ENCODE measurements at places on chromosomes 4 and X.

- no peaks in the 10 kb centered on the region for H3K4me1 ChIP-seq
- no peaks in the 10 kb centered on the region for H3K36me3 ChIP-seq
- no peaks in the 10 kb centered on the region for H3K27me3 ChIP-seq
- H3K27ac ChIP-seq = no peak overlapping the region
- no peak overlapping the region for H3K4me3 ChIP-seq
Measured at GRCh38 chr4:8071766-8072165, 86.8 kb downstream of the ABLIM2 start.

- DNase-seq = no peak
- H3K27me3 ChIP-seq = no peaks in the 10 kb centered on the region
- H3K4me3 ChIP-seq = no peak overlapping the region
- no peaks in the 10 kb centered on the region for H3K4me1 ChIP-seq
- H3K27ac ChIP-seq = no peak overlapping the region
Measured at GRCh38 chr4:4311193-4311592, 21.1 kb downstream of the ZBTB49 start.

DNA sequence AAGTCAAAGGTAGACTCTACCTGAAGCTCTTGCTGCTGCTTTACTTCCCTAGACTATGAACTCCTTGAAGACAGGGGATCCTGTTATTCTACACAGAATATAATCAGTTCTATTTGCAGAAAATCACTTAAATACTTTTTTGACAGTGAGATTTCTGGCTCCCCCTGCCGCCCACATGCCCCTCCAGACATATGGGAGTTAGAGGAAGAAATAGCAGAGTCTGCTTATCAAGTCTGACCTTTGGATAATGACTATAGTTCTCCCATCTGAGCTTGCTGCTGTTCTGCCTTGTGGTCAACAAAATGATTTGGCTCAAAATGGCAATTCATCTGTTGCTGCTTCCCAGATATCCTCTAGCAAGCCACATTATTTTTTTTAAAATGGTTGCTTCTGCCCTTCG is 101.1 kb downstream of the ENOX2 start:
- H3K4me1 ChIP-seq = no peaks in the 10 kb centered on the region
- H3K36me3 ChIP-seq = no peaks in the 10 kb centered on the region
- H3K27me3 ChIP-seq = no peaks in the 10 kb centered on the region

GRCh38 chrX:95076449-95076848 is 1402.4 kb downstream of the FAM133A start:
- H3K27me3 ChIP-seq = no peaks in the 10 kb centered on the region
- no peak for DNase-seq
- no peak overlapping the region for H3K27ac ChIP-seq
- H3K4me1 ChIP-seq = no peaks in the 10 kb centered on the region
- no peaks in the 10 kb centered on the region for H3K36me3 ChIP-seq
- H3K4me3 ChIP-seq = no peak overlapping the region

DNA sequence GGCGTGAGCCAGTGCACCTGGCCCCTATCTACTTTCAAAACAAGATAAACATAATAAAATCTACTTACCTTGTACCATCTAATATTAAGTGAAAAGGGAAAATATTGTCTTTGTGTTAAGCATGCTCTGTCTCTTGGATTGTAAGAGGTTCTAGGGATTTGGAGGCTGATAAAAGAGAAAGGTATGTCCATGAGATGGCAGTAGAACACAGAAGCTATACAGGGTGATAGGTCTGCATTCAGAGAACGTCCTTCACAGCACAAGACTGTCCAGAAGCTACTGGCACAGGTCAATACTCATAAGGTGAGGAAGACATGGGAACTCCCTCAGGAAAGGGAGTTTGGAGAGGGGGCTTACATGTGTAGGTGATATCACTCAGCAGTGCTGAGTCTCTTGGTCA is 135.5 kb downstream of the TMEM47 start:
- no peak overlapping the region for H3K4me3 ChIP-seq
- no peak overlapping the region for H3K27ac ChIP-seq
- H3K27me3 ChIP-seq = no peaks in the 10 kb centered on the region
- no peak for DNase-seq
- no peaks in the 10 kb centered on the region for H3K4me1 ChIP-seq
- no peaks in the 10 kb centered on the region for H3K36me3 ChIP-seq

- no peaks in the 10 kb centered on the region for H3K36me3 ChIP-seq
- no peaks in the 10 kb centered on the region for H3K27me3 ChIP-seq
- no peak for DNase-seq
- no peak overlapping the region for H3K4me3 ChIP-seq
- no peak overlapping the region for H3K27ac ChIP-seq
- H3K4me1 ChIP-seq = no peaks in the 10 kb centered on the region
Measured at GRCh38 chrX:52216541-52216940, 31.9 kb downstream of the MAGED4 start.

DNA sequence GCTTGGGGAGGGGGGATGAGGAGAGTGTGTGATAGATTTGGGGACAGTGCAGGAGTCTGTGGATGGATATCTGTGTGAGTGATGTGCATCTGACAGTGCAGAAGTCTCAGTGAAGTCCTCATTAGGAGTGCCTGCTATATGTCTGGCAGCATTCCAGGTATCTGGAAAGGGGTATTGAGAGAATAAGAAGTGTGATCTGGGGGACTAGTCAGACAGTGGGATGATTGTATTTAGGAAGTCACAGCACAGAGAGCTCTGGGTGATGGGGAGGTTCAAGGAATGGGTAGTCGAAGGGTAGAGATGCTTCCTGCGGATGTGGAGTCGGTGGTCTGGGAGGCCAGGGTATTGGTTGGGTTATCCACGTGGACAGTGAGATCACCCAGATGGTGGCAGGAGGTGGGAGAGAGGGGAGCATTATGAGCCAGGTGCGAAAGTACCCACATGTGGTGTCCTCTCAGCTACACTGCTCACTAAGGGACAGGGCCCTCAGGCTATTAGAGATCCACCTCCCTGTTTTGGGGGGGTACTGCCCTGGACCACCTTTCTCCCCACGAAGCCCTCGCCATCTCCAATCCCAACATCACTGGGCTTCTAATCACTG is 9.8 kb downstream of the MAGED2 start:
- no peaks in the 10 kb centered on the region for H3K4me1 ChIP-seq

- no peaks in the 10 kb centered on the region for H3K36me3 ChIP-seq
- H3K4me1 ChIP-seq = no peaks in the 10 kb centered on the region
- DNase-seq = no peak
- no peaks in the 10 kb centered on the region for H3K27me3 ChIP-seq
- no peak overlapping the region for H3K4me3 ChIP-seq
Measured at GRCh38 chrX:1679238-1679637, 64.4 kb downstream of the ASMT start.

GRCh38 chrX:104427073-104427472 is 138.9 kb upstream of the IL1RAPL2 start:
- no peak overlapping the region for H3K4me3 ChIP-seq
- peaks cover 57% of the 10 kb centered on the region for H3K27me3 ChIP-seq
- H3K36me3 ChIP-seq = no peaks in the 10 kb centered on the region
- no peak for DNase-seq

DNA sequence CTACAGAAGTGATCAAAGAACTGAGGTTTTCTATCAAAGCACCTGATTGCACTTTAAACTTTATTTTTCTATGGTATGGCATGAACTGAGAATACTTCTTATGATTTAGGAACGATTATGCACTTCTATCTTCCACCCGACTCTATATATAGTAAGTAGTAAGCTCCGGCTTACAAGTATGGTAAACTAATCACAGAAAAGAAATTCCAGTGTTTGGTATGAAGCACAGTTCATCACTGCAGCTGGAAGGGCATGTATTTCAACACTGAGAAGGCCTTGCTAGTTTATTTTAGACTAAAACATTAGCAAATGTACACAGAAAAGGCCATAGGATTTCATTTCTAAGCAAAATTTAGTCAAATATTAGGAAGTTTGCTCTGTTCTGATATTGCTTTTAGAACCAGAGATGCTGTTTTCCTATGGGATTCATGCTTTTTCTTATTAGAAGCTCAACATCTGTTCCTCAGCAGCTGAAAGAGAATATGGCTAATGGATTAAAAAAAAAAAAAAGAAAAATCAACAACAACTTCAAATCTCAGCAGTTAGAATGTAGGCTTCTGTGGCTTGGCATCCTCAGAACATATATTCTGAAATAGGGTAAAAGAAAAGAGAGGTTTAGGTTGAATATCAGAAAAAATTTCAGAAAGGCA is 273.5 kb downstream of the C4orf33 start:
- H3K27me3 ChIP-seq = no peaks in the 10 kb centered on the region
- no peak for DNase-seq
- H3K36me3 ChIP-seq = no peaks in the 10 kb centered on the region
- no peak overlapping the region for H3K4me3 ChIP-seq

DNA sequence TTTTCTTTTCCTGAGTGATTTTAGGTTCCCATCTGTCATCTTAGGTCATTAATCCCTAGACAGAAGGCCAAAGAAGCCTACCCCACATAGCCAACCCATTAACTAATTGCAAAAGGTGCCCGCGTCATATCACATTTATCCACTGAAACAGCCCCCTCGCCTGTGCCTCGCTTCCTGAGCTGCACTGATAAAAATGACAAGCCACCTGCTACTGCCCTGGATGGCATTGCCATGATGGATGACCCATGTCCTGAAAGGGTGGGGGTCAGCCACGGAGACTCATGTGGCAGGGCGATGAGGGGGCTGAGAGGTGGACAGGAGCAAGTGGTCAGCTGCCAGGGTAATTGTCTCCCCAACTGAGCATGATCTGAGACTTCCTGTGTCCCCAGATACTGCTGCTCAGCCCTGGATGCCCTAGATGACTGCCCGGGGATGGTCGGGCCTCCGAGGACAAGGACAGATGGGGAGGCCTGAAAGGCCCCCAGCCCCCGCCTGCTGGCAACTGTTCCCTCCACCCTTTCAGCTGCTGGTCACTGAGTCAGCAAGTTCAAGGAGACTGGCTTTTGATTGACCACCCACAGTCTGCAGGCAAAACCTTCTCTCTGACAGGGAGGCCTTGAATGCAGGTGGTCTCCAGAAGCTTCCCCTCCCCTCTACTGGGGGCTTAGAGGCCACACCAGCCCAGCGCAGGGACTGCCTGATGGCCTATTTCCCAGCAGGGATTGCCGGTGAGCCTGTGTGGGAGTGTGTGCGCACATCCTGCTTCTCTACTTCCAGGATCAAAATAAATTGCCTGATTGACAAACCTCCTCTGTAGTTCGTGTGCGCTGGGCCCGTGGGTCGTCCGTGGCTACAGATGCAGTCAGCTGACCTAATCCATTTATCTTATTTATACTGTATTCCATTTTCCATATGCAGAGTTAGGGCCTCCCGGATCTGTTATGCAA is 496.3 kb downstream of the BCOR start:
- no peaks in the 10 kb centered on the region for H3K4me1 ChIP-seq
- no peaks in the 10 kb centered on the region for H3K36me3 ChIP-seq
- DNase-seq = no peak
- no peak overlapping the region for H3K27ac ChIP-seq
- peaks cover 54% of the 10 kb centered on the region for H3K27me3 ChIP-seq

- no peak overlapping the region for H3K4me3 ChIP-seq
- no peak for DNase-seq
- no peaks in the 10 kb centered on the region for H3K27me3 ChIP-seq
- H3K36me3 ChIP-seq = no peaks in the 10 kb centered on the region
Measured at GRCh38 chrX:45748369-45748774, 547.7 kb upstream of the DIPK2B start.

DNA sequence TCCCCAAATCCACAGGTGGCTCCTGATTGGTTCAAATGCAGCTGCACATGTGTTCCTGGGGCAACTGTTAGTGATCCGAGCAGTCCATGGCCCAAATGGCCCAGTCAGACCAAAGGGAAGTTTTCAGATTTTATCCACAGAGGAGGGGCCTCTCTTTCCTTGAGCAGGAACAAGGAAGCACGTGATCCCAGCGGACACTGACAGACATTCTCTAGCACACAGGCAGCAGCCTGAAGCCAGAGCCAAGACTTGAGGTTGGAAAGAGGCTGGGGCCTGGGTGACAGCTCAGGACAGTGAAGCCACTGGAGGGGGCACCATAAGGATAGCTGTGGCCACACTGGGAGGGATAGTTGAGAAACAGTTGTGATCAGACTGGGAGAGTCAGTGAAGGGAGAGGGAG is 3.5 kb upstream of the ZFP92 start:
- no peaks in the 10 kb centered on the region for H3K4me1 ChIP-seq
- H3K27ac ChIP-seq = no peak overlapping the region
- no peak overlapping the region for H3K4me3 ChIP-seq
- DNase-seq = no peak
- H3K27me3 ChIP-seq = no peaks in the 10 kb centered on the region
- H3K36me3 ChIP-seq = no peaks in the 10 kb centered on the region

- no peaks in the 10 kb centered on the region for H3K27me3 ChIP-seq
- no peak overlapping the region for H3K27ac ChIP-seq
- DNase-seq = no peak
- no peaks in the 10 kb centered on the region for H3K4me1 ChIP-seq
Measured at GRCh38 chr4:158649111-158649680, 22.5 kb downstream of the C4orf46 start.

DNA sequence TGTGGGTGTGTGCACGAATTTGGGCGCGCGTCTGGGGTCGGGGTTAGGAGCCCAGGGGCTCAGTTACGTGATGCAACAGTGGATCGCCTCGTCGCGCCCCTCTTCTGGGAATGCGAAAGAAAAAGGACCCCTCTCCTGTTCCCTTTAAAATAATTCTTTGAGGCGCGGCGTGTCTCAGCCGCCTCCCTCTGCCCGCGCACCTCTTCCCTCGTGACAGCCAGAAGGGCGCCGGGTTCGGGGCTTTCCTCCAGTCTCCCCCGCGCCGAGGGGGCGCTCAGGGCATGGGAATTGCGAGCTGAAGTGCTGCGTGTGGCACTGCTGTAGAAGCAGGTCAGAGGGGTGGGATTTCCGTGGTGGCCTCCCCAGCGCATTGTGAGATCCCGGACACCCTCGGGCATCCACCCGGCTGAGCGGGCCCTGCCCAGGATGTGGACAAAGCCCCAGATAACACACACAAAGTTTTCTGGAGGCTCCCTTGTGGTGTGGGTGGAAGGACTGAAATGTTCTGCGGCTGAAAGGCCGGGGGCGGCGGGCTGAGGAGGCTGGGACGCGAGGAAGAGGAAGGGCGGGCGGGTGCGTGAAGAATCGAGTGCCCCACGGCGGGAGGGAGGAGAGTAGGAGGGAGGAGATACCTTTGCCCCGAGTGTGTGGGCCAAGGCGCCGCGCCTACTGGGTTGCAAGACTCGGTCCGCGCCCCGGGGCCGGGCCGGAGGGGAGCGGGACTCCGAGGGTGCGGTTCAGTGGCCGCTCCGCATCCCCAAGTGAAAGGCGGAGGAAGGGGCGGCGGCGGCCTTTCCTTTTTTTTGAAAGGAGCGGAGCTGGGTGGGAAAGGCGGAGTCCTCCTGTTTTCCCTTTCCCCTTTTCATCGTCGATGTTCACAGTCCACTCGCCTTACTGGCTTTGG is 752 bp downstream of the SEPTIN11 start:
- DNase-seq = no peak
- H3K36me3 ChIP-seq = no peaks in the 10 kb centered on the region
- peak overlapping the region; percentile 89 for H3K27ac ChIP-seq
- H3K4me1 ChIP-seq = no peaks in the 10 kb centered on the region
- H3K4me3 ChIP-seq = peak overlapping the region; percentile 74
- H3K27me3 ChIP-seq = no peaks in the 10 kb centered on the region

DNA sequence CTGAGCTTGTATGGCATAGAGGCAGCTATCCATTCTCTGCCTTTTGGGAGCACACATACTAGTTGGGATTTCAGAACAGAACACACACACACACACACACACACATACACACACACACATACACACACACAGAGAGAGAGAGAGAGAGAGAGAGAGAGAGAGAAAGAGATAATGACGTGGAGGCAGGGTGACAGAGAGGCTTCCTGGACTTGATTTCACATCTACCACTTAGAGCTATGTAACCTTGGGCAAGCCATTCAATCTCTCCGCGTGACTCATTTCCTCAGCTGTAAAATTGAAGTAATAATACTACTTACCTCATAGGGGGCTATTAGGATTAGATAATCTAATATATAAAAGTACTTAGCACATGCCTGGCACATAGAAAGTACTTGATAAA is 12.3 kb upstream of the GRIA3 start:
- no peaks in the 10 kb centered on the region for H3K36me3 ChIP-seq
- no peak overlapping the region for H3K27ac ChIP-seq
- H3K4me3 ChIP-seq = no peak overlapping the region
- no peaks in the 10 kb centered on the region for H3K4me1 ChIP-seq
- no peak for DNase-seq

Data from breast epithelium (tissue), 4 donors.